ENCODE measurements at places on chromosomes 16 and 17.

DNA sequence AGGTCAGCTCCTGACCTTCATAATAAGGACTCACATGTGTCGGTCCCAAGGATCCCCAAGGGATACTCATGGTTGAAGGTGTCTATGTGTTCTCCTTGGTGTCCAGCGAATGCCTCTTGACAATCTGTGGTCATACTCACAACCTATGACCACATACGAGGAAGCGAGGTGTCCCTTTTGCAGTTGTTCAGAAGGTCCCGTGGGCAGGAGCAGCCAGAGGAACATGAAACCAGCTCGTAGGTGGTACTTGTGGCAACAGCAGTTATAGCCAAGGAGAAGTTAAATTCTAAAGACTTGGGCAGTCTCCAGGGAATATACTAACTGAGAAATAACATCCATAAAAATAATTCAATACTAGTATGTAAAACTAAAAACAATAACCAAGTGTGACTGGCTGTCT is 685.3 kb downstream of the WWOX start:
- no peak for DNase-seq

DNA sequence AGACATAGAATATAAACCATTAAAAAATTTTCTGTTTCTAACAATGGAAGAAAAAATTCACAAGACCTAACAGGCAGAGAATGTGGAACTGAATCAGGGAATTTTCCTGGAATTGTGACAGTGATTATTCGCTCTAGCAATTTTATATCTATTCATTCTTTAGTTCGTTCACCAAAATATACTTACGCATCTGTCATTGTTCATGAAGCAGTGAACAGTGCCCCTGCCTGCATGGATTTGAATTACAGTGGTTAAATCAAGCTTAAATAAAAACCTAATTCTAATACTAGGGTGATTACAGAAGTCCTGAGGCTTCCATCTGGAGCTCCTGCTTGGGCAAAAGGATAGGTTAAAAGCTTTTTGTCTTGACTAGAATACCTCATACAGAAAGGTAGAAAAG is 48.6 kb downstream of the ABCA8 start:
- no peak for DNase-seq

DNA sequence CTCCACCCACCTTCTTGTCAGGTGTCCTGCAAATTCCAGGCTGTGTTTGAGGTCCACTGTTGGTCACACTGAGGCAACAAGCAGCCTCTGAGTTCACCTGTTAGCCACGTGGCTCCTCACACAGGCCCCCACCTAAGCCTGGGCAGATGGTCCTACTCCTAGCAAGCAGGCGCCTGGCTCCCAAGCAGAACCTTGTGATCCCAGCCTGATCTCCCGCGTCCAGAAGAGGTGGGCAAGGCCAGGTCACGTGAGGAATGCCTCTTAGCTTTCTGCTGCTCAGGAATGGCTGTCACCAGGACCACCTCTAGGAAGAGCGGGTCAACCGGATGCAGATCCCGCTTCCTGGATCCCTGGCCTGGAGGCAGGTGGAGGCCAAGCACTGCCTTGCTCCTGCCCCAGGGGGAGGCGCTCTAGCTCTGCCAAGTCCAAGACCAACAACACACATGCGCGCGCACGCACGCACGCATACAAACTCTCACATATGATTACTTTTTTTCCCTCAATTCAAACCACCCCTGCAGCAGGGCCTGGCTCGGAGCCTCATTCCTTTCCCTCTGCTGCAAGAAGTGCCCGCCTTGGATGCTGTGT is 9.5 kb downstream of the CYB561 start:
- DNase-seq, result no peak

GRCh38 chr16:26709175-26709574 is 357.6 kb upstream of the C16orf82 start:
- DNase-seq, result no peak

DNA sequence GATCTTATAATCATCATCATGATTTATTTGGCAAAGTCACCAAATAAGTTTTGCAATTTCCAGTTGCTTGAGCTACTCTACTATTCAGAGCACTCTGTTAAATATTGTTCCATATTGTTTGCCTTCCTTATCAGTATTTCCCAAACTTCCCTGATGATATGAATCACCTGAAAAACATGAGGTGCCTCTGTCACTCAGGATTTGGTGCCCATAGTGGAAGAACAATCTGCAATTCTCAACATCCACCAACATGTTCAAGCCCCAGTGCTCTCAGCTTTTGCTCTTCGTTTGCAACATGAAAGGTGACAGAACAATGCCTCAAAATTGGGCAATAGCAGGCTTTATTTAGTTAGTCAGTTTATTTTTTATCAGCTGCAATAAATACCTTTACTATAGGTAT is 28.6 kb upstream of the WSB1 start:
- no peak for DNase-seq

GRCh38 chr17:32863559-32863958 is 13.4 kb downstream of the MYO1D start:
- DNase-seq, result no peak

DNA sequence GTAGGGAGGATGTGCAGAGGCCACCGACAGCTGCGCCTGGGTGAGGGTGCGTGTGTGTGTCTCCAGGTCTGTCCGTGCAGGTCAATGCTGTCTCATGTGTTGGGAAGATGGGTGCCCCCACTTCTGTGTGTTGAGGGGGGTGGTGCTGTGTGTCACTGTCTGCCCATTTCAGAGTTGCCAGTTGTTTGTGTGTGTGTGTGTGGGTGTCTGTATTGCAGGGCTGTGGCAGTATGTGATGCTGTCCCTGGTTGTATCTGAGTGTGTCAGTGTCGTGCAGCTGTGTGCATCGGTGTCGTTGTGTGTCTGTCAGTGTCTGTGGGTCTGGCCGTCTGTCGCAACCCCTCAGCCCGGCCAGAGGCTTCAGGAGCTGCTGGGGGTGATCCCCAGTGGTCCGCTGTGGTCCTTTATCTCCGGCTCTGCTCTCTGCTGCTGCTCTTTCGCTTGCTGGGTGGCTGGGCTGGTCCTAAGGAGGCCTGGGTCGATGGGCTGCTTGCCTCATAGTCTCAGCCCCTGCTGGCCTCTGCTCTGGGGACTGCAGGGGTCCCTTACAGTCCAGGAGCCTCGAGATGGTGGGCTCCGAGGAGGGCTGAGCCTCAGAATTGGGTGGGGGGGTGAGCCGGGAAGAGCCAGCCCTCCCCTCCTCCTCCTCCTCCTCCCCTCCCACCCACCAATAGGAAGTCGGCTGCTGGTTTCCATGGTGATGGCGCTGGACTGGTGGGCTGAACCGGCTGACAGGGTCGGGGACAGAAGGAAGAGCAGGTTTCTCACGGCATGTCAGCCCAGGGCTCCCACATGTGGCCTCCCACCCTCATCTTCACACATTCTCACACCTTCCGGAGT is at the start of gene TSPOAP1:
Gene TSPOAP1 (minus strand): TSS at position 601 of the 840 bp plus-strand sequence. CDS start 875 bp downstream, outside the sequence.
- no peak for DNase-seq

DNA sequence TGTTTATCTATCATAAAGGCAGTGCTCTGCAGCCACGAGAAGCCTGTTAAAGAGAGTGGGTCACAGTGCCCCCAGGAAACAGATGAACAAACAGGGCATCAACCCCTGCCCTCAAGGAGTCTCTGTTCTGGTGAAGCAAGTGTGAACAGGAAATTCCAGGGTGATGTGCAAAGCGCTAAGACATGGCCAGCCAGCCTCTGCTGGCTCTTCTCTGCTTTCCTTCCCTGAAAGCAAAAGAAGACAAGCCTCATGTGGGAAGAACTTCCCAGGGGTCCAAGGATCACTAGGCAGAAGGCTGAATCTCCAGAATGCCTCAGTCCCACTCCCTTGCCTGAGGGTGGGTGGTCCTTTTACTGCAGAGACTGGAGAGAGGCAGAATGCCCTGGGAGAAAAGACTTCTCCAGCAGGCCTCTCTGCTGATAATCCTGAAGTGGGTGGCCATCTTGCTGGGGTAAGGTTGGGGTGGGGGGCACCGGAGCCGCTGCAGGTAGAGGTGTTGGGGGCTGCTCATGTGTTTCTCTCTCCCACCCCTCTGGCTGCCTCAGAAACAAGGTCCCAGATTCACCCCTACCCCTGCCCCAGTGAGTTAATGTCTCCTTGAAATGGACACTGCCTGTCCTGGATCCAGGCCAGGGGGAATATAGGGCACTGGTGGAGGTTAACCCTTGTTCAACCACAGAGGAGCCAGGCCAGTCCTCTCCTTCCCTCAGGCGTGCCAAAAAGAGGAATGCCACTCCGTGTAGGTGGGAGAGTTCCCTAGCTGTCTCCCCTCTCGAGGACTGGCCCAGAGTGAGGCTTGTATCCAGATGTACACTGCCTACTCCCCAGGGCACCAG is 2.4 kb downstream of the ANKRD13B start:
- no peak for DNase-seq

DNA sequence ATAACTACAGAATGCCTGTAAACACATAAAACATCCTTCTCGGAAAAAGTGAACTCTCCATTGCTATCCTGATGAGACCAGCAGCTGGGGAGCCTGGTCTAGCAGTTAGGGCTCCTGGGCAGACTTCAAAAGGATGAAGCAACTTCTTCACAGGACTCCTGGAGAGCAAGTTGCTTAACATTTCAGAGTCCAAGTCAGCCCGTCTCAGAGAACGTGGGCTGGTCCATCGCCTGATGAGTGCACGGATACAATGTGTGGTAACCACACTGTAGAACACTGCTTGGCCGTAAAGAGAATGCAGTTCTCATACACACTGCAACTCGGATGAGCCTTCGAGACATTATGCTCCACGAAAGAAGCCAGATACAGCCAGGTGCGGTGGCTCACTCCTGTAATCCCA is 52.7 kb downstream of the TMEM235 start:
- no peak for DNase-seq

GRCh38 chr17:70136131-70136530 is 33.2 kb upstream of the KCNJ2 start:
- no peak for DNase-seq

DNA sequence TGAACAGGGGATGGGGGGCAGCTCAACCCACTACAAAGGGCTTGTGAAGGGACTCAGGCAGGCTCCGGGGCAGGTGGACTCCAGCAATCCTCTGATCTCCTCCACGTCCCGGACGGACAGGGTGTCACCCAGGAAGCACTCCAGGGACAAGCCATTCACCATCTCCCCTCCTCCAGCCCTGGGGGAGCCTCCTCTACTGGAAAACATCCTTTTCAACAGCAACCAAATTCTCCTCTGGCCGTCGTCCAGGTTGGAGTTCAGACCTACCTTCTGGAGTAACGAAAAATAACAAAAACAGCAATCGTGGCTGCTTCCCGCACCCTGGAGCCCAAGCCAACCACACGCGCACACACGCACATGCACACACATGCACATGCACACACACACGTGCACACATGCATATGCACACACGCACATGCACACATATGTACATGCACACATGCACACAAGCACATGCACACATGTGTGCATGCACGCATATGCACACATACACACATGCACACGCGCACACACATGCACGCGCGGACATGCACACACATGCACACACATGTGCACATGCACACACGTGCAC is 8.9 kb upstream of the RBFOX3 start:
- no peak for DNase-seq

DNA sequence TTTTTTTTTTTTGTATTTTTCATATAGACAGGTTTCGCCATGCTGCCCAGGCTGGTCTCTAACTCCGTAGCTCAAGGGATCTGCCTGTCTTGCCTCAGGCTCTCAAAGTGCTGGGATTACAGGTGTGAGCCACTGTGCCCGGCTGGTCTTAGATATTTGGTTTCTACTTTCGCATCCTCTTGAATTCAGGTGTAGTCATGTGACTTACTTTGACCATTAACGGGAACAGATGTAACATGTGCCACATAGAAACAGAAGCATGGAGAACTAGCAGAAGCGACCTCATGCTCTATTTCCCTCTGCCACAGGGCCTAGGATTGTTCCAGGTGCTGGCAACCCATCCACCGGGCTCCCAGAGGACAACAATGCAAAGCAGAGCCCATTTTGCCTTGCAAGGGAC is 166.6 kb downstream of the CYLD start:
- DNase-seq, result no peak

- no peak for DNase-seq
Measured at GRCh38 chr17:78379131-78379491, 662 bp downstream of the PGS1 start.

DNA sequence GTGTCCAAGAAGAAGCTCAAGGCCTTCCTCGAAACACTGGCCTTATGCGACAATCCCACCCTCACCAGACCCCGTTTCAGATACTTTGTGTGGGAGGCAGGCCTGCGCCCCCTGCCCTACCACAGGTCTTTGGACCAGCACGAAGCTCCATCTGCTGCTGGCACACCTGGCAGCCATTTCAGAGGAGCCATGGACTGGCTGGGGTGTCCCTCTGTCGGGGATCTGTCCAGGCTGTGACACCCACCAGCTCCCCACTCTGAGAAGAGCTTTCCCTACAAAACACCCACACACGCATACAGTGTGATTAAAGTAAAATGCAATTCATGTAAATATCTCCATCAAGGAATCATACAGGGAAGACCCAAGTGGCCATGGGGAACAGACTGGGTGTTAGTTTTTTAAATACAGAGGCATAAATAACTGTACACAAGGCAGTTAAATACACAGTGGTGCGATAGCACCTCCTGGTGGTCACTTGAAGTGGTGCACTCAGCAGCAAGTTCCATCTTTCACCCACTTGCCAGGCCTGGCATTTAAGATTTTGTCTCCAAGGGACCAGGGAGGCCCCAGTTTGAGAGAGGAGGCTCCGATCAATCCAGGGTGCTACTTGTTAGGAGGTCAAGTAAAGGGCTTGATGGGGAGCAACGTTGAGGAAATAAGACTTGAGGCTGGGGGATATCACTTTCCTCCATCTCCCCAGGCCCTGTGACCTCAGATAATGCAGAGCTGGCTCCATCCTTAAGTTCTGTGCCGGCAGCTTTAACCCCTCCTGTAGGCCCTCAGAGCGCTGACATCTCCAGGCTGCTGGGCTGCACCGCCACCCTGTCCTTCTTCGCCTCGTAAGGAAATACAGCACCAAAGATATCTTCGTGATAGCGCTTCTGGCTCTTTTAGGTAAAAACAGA is 43.6 kb downstream of the NOS2 start:
- no peak for DNase-seq

DNA sequence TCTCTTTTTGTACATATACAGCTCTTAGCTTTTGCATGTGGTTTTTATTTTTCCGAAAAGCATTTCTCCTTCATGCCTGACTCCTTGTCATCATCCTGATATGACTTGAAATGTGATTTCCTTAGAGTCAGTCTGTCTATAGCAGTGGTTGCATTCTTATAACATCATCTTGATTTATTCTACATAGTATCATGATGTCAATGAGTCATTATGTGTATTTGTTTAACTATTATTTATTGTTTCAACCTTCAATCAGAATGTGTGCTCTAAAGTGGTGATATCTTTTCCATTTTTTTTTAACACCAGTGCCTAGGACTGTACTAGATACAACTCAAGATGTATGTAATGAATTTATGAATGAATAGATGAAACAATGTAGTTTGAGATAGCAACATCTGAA is 354.9 kb upstream of the CDH8 start:
- no peak for DNase-seq

- DNase-seq, result no peak
Measured at GRCh38 chr16:10069374-10069773, 112.9 kb downstream of the GRIN2A start.

- DNase-seq, result no peak
Measured at GRCh38 chr17:49409066-49409465, 5.6 kb downstream of the PHB1 start.

- no peak for DNase-seq
Measured at GRCh38 chr16:27429981-27430441, 28.0 kb downstream of the IL21R start.

GRCh38 chr16:10547708-10548107 is 32.7 kb downstream of the EMP2 start:
- no peak for DNase-seq

- no peak for DNase-seq
Measured at GRCh38 chr17:81292450-81292849, 2.7 kb downstream of the SLC38A10 start.

- DNase-seq, result no peak
Measured at GRCh38 chr17:55620023-55620422, 102.6 kb downstream of the TMEM100 start.

GRCh38 chr17:31558748-31559583 is 167.5 kb downstream of the RAB11FIP4 start:
- DNase-seq, result no peak
